ENCODE measurements at places on chromosomes 7 and 10. TPM values are rescaled to one million over a fixed set of nuclear protein-coding genes. Genes with fewer than 3 reads are reported as not detected.

DNA sequence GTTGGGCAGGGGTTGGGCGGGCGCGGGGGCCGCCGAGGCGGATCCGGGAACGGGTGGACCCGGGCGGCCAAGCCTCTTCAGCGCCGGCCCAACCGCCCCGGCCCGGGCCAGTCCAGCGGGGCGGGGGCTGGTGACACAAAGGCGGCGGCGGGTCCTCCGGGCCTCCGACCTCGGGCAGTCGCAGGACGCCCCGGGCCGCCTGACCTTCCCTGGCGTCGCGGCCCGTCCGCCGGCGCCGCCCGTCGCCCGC is 54.2 kb downstream of the METTL2B start:
- DNase-seq: no peak

DNA sequence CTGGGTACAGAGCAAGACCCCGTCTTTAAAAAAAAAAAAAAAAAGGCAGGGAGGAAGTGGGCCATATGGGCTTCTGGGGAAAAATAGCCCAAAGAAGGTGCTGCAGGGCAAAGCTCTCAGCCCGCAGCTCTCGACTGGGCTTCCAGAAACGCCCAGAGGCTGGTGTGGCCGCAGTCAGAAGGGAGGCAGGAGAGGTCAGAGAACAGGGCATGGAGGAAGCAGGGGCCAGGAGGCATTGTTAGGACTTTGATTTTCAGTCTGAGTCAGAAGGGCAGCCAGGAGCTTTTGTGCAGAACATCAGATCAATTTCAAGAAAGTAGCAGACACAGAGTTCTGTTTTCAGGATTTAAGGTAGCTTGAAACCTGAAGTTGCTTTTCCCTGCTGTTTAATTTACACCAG is 35.3 kb upstream of the CYTH3 start:
- DNase-seq: no peak

PON1 gene
- total RNA-seq: not detected

IL6 gene
- total RNA-seq: 15.7 TPM

DNA sequence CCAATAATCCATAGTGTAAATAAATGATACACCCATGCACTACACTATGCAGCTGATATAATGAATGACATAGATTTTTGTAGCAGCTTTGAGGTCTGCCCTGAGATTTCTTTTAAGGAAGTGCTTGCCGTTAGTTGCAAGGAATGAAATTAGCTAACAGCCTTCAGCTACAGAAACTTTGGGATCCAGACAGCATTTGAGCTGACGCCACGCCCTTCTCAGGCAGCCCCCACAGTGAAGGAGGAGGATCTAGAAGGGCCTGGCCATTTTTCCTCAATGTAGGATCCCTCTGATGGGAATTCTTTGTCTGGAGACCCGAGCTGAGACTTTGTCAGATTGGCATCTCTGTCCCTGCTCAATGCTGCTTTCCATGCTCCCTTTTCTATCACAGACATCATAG is 6.1 kb upstream of the PDK4 start:
- DNase-seq: no peak

- DNase-seq: no peak
These were observed 181.2 kb upstream of the AGR3 start for GRCh38 chr7:17063045-17063383.

DNA sequence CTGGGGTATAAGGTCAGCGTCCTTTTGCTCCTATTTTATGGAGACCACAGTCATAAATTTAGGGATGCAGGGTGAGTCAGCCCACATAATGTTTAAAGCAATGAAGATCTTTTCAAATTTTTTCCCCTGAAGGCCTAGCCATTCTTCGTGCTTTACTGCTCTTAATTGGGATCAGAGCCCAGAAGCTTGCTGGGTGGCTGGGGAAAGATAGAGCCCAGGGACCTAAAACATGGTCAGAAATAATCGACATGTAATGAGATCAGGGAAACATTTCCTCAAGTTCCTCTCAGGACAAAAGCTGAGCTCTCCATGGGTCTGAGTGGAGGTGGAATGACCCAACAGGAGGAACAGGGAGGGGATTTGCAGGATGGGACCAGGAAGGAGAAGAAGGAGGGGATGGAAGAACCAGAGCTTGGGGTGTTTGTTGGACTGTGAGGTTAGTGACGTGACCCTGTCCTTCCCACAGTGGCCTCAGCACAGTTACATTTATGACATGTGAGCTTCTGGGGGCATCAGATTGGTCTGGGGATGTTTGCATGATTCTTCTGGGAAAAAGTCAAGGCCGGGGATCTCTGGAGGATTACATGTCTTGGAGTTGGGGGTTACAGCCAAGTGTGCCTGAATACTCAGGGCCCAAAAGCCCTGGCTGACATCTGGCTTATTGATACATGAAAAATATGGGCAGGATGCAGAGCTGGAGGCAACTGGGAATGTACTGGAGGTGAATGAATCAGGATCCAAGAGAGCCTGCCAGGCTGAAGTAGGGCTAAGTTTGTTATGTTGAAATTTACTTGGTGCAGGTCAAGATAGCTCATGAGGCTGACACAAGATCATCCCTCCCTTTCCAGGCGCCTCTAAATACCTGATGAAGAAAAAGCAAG is 477.9 kb downstream of the RPS24 start:
- no peak for DNase-seq

- no peak for DNase-seq
These were observed 4.0 kb upstream of the ADIRF start for GRCh38 chr10:86964061-86964846.

DNA sequence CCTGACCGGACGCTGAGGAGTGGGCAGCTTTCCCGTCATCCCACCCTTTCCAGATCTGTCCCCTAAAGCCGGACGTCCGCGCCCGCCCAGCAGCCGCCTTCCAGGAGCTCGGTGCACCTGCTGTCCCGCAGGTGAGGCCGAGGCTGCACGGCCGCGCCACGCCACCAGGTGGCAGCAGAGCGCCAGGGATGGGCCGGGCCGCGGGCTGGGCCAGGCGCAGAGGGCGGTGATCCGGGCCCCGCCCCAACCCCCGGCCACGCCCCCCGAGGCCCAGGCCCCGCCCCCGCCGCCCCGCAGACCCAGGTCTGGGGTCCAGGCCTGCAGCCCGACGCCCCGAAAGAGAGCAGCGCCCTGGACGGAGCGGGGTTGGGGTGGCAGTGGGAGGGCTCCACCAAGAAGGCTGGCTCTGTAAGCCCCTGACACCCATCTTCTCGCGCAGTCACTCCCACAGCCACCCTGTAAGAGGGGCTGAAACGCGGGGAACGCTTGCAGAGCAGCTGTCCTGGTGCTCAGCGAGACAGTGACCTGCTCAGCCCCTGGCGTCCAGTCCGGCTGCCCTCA is 32.2 kb downstream of the FOXL3 start:
- DNase-seq: no peak

SYT15 gene
- 7.1 TPM for total RNA-seq

GRCh38 chr7:94388540-94388939 is 6.2 kb upstream of the COL1A2 start:
- DNase-seq: no peak

DNA sequence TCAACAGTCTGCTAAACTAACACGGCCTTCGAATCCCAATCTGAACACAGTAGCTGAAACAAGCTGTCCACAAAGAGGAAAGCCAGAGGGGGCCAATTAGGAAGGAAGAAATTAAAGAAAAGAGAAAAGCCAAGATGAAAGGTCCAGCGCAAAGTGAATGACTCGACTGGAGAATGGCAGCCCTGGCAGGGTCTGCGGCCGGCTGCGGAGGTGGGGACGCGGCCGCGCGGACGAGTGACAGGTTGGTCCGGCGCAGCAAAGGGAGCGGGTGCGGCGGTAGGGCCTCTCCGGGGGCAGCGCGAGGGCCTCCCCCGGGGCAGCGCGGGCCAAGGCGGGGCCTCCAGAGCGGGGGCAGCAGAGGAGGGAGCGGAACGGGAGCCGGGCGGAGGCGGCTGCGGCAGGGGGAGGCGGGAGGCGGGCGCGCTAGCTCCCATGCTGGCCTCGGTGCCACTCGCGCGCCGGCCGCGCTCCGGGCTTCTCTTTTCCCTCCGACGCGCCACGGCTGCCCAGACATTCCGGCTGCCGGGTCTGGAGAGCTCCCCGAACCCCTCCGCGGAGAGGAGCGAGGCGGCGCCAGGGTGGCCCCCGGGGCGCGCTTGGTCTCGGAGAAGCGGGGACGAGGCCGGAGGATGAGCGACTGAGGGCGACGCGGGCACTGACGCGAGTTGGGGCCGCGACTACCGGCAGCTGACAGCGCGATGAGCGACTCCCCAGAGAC is at the start of gene VWC2:
Gene VWC2 (plus strand): TSS at position 421 of the 718 bp plus-strand sequence. CDS start 1,798 bp downstream, outside the sequence.
- no peak for DNase-seq

- no peak for DNase-seq
These were observed 57.8 kb upstream of the CACNA2D1 start for GRCh38 chr7:82501346-82501745.

- DNase-seq: no peak
These were observed 25.6 kb downstream of the SLC25A16 start for GRCh38 chr10:68501691-68502090.
